ENCODE measurements at places on chromosomes 5 and 9.

DNA sequence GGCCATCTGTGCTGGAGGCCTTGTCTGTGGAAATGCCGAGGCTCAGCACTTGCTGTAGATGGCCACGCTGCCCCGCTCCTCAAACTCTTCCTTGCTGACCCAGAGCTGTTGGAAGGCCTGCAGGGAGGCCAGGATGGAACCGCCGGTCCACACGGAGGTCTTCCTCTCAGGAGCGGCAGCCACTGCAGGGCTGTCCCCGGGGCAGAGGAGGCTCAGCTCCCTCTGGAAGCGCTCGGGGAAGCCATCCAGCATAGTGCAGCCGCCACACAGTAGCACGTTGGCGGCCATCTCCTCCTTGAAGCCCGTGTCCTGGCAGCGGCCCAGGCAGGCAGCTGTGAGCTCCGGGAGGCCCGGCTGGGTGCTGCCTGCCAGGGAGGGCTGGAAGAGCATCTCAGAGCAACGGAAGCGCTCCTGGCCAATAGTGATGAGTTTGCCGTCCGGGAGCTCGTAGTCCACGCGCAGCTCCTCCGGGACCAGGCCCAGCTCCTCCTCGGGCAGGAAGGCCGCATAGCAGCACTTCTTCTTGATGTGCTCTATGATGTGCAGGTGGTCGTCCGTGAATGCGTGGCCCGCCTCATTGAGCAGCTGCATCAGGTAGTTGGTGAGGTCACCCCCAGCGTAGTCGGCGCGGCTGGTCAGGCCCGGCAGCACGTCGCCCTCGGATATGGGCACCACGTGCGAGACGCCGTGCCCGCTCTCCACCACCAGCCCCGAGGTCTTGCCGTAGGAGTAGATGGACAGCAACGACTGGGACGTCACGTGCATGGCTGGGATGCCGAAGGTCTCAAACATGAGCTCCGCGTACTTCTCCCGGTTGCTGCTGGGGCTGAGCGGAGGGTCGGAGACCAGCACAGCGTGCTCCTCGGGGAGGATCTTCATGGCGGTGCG, 901 bp downstream of the ACTL7B start:
- DNase-seq: no peak

DNA sequence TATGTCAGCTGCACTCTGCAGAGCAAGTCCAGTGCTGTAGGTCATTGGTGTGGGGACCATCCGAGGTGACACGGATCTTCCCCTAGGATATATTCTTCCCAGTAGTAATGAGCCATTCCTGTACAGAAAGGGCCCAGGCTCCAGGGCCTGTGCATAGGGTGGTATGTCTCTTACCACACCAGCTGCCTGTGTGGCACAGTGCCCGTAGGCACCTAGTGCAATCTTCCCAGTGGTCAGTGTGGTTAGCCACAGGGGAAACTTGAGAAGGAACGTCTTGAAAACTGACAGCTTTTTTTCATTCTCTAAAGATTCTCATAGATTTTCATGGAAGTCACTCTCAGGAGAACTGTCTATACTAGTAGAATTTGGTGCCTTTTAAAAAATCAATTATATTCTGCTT, 39.8 kb downstream of the CYSTM1 start:
- DNase-seq: no peak

- no peak for DNase-seq
Measured at GRCh38 chr5:112975721-112976431, 722 bp upstream of the DCP2 start.

DNA sequence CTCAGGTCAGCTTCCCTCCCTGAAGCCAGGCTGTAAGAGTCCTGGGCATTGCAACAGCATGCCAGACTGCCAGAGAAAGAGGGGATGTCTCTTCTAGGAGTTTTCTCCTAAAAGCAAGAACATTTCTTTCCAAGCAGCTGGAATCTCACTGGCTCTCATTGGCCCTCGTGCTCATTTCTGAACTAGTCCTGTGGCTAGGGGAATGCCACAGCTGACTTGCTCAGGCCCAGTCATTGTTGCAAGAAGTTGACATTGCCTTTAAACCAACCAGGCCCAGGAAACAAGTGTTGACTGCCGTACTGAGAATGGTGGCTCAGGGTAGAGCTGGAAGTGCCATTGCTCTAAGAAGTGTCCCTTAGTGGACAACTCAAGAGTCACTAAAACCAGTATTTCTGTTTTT, 15.0 kb upstream of the CEP120 start:
- no peak for DNase-seq

DNA sequence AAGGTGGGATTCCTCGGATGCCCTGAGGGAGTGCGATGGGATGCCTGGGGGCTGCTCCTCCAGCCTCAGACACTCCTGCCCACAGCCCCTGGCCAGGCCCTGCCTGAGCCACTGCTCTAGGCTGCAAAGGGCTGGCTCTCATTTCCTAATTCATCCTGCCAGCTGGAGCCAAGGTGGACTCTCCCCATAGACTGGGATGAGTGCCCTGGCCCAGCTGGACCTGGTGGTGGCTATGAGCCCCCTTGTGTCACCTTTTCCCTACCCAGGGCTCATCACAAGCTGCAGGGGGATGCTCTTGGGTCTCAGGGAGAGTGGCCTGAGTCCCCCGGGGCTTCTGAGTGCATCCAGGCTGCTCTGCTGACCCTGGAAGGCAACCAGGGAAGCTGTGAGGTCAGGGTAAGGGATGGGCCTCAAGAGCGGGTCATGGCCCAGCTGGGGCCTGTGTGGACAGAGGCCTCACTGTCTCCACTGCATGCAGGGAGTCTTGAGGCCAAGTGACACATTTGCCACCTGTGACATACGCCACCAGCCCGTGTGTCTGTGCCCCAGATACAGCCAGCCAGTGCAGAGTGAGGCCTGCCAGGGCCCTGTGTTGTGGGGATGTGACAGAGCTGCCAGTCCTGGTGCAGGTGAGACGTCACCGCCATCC, 102.7 kb upstream of the IER5L start:
- DNase-seq: no peak

DNA sequence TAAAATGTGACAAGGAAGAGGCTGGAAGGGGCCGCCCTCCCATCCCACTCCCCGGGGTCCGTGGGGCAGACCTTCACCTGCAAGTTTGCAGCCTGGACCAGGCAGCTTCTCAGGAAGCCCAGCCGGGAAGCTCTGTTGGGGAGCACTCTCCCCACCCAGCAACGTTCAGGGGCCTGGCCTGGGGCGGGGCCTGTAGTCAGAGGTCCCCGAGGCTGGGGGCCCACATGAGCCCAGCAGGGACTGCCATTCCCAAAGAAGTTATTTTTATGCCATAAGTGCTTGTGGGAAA, 32.7 kb upstream of the NOTCH1 start:
- DNase-seq: no peak

DNA sequence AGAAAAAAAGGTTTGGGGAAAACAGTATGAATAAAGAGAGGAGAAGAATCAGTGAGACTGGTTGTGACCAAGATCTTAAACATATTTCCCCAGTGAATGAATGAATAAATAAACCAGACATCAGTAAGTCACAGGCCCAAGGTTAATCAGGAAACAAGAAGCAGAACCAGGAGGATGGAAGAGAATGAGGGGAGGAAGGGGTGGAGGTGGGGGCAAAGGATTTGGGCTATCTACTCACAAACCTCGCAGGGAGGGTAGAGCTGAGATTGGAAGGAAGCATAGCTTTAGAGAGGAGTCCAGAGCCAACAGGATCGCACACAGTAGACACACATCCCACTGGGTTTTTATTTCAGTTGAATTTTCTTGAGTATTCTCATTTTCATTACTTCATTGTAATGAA, 47.7 kb upstream of the RICTOR start:
- DNase-seq: no peak

GRCh38 chr9:21817176-21817575, 14.7 kb downstream of the MTAP start:
- no peak for DNase-seq

GRCh38 chr5:107799306-107799705, 128.6 kb upstream of the EFNA5 start:
- DNase-seq: no peak

DNA sequence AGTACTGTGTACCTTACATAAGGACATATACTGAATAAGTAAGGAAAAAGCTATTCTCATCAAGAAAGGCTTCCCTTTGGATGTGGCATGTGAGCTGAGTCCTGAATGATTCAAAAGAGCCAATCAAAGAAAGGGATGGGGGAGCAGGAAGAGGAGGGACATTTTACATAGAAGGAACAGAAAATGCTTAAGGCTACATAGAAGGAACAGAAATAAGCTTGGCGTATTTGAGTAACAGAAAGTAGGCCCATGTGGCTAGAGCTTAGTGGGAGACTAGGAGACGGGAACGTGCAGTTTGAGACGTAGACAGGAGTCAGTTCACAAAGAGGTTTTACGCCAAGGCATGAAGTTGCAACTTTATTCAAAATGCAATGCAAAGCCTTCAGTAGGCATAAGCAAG, 126.3 kb downstream of the CEMIP2 start:
- no peak for DNase-seq

GRCh38 chr5:65482296-65482735, 596 bp upstream of the ADAMTS6 start:
- DNase-seq: no peak

- DNase-seq: no peak
Measured at GRCh38 chr9:81456431-81457006, 232.8 kb downstream of the TLE1 start.

GRCh38 chr5:175351126-175351525, 92.9 kb downstream of the DRD1 start:
- DNase-seq: no peak

DNA sequence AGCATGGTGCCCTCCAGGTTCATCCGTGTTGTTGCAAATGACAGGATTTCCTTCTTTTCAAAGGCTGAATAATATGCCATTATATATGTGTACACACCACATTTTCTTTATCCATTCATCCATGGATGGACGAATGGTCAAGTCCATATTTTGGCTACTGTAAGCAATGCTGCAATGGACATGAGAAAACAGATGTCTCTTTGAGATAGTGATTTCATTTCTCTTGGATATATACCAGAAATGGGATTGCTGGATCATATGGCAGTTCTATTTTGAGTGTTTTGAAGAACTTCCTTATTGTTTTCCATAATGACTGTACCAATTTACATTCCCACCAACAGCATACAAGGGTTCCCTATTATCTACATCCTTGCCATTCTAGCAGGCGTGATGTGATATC, 67.9 kb downstream of the TEK start:
- no peak for DNase-seq

- no peak for DNase-seq
Measured at GRCh38 chr5:72325566-72326305, 5.6 kb downstream of the PTCD2 start.

DNA sequence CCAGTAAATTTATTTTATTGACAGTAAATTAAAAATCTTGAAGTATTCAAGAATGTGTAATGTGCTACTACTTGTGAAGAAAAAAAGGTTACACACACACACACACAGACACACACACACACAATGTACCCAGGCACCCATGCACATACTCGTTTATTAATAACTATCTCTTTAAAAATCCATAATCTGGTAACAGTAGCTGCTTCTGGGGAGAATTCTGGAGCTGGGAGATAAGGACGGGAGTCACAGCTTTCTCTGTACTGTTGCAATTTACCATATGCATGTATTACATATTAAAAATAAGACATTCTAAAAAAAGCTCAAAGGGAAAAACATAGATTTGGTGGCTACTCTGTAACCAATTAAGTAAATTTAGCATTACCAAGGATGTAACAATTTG, 7.9 kb upstream of the C1QTNF2 start:
- DNase-seq: no peak
